ENCODE measurements at places on chromosomes 16 and 17.
A peak's percentile ranks its signal among the peaks of the same experiment; 100 is the strongest.

- DNase-seq = no peak
Observed at GRCh38 chr17:73142872-73143381, 21.9 kb upstream of the SSTR2 start.

- peak; percentile 46 for DNase-seq
Observed at GRCh38 chr17:82449883-82450356, 632 bp downstream of the CYBC1 start.

- DNase-seq = no peak
Observed at GRCh38 chr16:17602678-17603077, 131.9 kb upstream of the XYLT1 start.

DNA sequence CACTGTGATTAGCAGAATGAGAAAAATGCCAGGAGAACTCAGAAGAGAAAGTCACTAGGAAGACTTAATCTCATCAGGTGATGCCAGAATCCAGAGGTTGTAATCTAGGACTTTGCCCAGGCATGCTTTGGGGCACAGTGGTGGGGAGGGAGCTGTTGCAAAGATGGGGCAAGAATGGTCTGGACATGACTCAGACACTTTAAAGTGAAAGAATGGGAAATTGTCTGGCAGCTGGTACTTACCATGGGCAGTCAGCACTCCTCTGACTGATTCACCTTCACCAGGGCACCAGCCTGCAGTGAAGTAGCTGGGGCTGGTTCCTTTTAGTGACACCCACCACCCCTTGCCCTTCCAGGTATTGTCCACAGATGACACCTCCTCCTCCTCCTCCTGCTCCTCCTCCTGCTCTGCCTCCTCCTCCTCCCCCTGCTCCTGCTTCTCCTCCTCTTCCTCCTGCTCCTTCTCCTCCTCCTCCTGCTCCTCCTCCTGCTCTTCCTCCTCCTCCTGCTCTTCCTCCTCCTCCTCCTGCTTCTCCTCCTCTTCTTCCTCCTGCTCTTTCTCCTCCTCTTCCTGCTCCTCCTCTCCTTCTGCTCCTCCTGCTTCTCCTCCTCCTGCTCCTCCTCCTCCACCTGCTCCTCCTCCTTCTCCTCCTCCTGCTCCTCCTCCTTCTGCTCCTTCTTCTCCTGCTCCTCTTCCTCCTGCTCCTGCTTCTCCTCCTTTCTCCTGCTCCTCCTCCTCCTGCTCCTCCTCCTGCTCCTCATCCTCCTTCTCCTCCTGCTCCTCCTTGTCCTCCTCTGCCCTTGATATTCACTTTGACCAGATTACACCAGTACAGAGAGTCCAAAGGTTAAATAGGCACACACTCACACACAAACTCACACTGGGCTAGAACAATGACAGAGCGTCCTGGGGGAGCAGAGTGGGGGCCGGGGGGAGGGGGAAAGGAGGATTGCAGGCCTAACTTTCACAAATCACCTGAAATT is at the start of gene CHD9NB:
TSS of gene CHD9NB (minus strand) at position 379 of the 983 bp plus-strand sequence. CDS start 8,739 bp downstream, outside the sequence.
- no peak for DNase-seq

DNA sequence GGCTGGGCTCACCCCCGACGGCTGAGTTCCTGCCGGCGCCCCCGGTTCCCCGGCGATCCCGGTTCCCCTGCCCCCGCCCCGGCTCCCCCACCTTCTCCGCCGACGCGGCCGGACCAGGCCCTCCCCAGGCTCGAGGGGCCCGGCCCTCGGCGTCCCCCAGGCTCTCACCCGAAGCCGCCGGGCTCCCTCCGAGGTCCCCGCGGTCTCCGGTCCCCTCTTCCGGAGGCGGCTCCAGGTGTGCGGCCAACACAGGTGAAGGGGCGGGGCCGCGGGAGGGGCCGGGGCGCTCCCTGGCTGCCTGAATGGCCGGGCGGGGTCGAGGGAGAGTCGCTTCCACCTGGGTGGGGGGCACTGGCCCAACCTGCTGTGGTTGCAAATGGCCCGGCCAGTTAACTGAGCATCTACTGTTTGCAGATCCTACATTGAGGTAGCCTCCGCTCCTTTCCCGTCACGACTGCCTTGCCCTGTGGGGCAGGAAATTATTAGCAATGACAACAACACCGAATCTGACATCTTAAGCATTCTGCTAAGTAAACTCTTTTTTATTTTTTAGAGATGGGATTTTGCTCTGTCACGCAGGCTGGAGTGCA is at the start of gene BICDL2:
TSS of gene BICDL2 (minus strand) at position 219 of the 590 bp plus-strand sequence. CDS start 1,448 bp downstream, outside the sequence.
- DNase-seq = no peak

- DNase-seq = no peak
Observed at GRCh38 chr17:71430281-71430680, 690.5 kb upstream of the SOX9 start.
